Activated CD4-positive, alpha-beta T cell treated with anti-CD3 and anti-CD28 coated beads for 36 hours (primary cell): ENCODE measurements at places on chromosomes 2 and 18. TPM values are rescaled to one million over a fixed set of nuclear protein-coding genes. Genes with fewer than 3 reads are reported as not detected.

The FBLN7 gene
- 40.5 TPM for total RNA-seq

DNA sequence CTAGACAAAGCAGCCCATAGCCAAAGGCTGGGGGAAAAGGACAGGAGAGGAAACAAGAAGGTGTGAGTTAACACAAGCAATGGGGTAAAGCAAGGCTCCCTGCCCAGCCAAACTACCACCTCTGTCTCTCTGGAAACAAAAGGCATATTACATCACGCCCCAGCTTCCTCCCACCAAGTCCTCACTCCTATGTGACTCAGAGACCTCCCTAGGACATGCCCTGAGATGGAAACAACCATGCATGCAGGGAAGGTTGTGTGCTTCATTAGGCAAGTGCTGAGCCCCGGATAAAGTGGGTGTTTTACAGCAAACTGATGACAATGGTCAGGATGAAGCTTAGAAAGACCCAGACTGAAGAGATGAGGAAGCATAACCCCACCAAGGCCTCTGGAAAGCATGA lies 9.0 kb upstream of the ATRAID start:
- H3K36me3 ChIP-seq, result peaks cover 29% of the 10 kb centered on the region
- no peak overlapping the region for H3K4me3 ChIP-seq
- no peaks in the 10 kb centered on the region for H3K27me3 ChIP-seq
- no peak overlapping the region for H3K27ac ChIP-seq
- no peak for DNase-seq

DNA sequence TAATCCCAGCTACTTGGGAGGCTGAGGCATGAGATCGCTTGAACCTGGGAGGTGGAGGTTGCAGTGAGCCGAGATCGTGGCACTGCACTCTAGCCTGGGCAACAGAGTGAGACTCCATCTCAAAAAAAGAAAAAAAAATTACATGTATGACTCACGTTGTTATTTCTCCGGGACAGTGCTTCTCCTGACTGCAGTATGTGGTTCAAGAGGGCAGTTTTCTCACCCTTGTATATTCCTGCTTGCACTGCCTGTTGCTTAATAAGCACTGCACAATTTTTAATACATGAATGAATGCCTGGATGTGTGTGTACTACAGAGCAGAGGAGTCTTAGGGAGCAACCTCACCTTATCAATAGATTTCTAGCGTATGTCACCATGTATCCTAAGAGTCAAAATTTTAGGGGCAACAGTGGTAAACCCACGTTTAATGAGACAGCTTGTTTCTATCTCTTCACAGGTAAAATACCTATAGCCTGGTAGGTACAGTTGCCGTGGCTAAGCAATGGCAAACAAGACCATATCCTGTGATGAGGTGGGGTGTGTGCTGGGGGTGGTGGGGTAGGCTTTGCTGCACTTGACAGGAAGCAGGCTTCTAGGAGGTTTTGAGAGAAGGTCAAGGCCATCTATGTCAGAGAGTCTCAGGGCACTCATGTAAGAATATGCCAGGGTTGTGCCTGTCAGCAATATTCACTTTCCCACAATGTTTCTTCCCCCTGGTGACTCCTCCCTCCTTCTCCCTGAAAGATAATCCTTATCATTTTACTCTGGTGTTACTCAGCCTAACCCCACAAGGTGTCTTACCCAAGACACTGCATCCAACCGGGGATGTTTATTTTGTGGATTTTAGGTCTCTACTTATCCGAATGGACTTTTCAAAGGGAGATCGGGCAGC lies 36.9 kb upstream of the MEX3C start:
- H3K4me1 ChIP-seq, result peaks cover 17% of the 10 kb centered on the region
- H3K4me3 ChIP-seq, result no peak overlapping the region
- H3K27ac ChIP-seq, result no peak overlapping the region
- no peaks in the 10 kb centered on the region for H3K36me3 ChIP-seq
- peaks cover 6% of the 10 kb centered on the region for H3K27me3 ChIP-seq

GRCh38 chr2:54572262-54572635 lies 116.1 kb downstream of the SPTBN1 start:
- no peak for DNase-seq
- no peaks in the 10 kb centered on the region for H3K27me3 ChIP-seq
- H3K36me3 ChIP-seq, result peaks cover 17% of the 10 kb centered on the region
- H3K27ac ChIP-seq, result peak overlapping the region; percentile 99

DNA sequence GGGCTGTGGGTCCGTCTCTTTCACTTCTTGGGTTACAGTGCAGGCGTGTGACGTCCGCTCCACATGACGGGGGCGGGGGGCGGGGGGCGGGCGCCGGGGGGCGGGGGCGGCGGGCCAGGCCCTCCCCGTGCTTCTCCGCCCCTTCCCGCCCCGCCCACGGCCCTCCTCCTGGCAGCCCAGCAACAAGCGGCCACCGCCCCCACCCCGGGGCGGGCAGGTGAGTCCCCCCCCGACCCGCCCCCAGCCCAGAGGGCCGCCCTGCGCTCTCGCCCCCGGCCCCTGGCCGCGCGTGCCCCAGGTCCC lies 3.6 kb downstream of the ZNF516 start:
- H3K4me3 ChIP-seq, result peak overlapping the region; percentile 87
- DNase-seq, result peak; percentile 83
- H3K36me3 ChIP-seq, result no peaks in the 10 kb centered on the region

The POLR1A gene
- 38.1 TPM for total RNA-seq

DNA sequence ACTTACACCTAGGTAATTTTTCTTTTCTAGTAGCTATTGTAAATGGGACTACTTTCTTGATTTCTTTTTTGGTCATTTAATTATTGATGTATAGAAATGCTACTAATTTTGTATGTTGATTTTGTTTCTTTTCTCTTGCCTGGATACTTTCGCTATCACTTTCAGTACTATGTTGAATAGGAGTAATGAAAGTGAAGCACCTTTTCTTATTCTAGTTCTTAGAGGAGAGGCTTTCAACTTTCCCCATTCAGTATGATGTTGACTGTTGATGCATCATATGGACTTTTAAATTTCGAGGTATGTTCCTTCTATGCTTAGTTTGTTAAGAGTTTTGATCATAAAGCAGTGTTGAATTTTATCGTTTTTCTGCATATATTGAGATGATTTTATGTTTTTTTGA lies 142.5 kb downstream of the CDH19 start:
- no peaks in the 10 kb centered on the region for H3K36me3 ChIP-seq
- no peak for DNase-seq
- H3K27me3 ChIP-seq, result no peaks in the 10 kb centered on the region

DNA sequence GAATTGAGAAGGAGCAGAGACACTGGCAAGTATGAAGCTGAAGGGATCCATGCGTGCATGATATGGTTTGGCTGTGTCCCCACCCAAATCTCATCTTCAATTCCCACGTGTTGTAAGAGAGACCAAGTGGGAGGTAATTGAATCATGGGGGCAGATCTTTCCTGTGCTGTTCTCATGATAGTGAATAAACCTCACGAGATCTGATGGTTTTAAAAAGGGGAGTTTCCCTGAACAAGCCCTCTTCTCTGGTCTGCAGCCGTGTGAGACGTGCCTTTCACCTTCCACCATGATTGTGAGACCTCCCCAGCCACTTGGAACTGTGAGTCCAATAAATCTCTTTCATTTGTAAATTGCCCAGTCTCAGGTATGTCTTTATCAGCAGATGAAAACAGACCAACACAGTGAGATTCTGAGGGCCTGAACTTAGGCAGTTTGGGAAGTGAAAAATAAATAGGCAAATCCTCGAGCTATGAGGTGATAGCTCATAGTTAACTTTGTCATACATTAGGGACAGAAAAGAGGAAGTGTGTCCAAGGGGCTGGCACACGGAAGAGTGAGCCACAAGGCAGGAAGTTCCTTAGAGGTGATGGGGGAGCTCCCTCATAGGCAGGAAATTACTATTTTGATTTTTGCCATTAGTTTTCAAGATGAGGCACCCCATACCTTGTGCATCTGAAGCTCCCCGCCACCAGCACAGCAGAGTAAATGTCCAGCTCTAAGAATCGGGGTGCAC lies 658.8 kb upstream of the ID2 start:
- H3K4me3 ChIP-seq, result no peak overlapping the region
- no peak overlapping the region for H3K27ac ChIP-seq
- no peaks in the 10 kb centered on the region for H3K36me3 ChIP-seq
- DNase-seq, result no peak
- H3K27me3 ChIP-seq, result peaks cover 2% of the 10 kb centered on the region

- no peaks in the 10 kb centered on the region for H3K36me3 ChIP-seq
- no peak for DNase-seq
- H3K4me3 ChIP-seq, result no peak overlapping the region
- H3K4me1 ChIP-seq, result no peaks in the 10 kb centered on the region
- H3K27me3 ChIP-seq, result peaks cover 2% of the 10 kb centered on the region
- no peak overlapping the region for H3K27ac ChIP-seq
Measured at GRCh38 chr2:75865083-75865482, 154.4 kb upstream of the GCFC2 start.

DNA sequence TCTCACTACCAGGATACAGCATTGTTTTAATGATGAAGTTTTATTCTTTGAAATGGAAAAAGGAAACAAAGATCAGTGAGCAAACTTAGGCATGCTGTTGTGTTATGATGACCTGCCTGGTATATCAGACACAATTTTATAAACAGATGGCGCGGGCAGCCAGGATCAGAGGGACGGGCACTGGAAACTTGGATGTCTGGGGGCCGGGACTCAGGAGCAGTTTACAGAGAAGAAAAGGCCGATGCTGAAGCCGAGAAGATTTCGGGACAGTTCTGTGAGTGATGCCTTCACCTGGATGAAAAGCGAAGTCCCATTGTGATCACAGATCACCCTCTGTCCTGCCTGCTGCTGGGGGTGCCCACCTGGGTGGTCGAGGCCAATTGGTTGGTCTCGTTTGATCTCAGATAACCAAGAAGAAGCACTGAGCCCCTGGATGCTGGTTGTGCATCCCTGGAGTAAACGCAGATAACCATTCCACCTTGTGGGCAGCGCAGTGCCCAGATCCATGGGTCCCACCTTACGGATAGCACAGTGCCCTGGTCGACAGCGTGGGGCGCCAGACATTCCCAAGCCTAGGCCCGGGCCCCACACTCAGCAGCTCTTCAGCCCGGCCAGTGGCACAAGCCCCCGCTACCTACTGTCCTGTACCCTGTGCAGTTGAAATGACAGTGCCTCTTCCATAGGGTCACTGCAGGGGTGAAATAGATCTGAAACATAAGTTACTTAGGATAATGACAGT lies 182.9 kb upstream of the TPO start:
- H3K27ac ChIP-seq, result no peak overlapping the region
- no peaks in the 10 kb centered on the region for H3K27me3 ChIP-seq
- no peak overlapping the region for H3K4me3 ChIP-seq

DNA sequence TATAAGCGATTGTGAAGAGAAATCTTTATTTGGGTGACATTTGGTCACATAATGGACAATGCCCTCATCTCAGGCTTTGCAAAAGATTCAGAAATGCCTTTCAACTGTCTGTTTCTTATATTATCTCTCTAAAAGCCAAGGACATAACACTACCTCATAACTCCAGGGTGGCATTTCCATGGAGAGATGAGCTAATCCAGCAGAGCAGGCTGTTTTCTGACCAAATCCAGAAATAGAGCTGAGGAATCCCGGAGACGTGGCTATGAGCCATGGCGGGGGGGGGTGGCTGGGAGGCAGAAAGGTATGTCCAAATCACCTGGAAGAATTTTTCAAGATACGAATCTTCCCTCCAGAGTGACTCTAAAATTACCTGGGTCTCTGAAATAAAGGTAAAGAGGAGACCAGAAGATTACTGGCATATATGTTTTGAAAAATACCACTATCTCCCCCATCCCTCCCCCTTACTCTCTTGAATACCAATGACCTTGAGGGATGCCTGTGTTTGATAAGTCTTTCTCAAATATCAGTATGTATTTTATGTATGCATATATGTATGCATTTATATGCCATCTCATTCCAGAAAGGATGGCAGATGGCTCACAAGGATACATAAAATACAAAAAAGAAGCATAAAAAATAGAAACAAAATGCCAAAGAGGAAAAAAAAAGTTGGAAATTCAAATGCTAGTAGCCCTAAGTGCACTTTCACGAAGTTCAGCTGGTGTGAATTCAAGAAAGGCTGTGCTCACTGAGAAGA lies 296.0 kb upstream of the MGAT5 start:
- DNase-seq, result no peak
- peaks cover 9% of the 10 kb centered on the region for H3K27me3 ChIP-seq
- H3K4me1 ChIP-seq, result no peaks in the 10 kb centered on the region

GRCh38 chr2:118654945-118655344 lies 192.5 kb downstream of the EN1 start:
- peaks cover 12% of the 10 kb centered on the region for H3K27me3 ChIP-seq
- H3K27ac ChIP-seq, result no peak overlapping the region
- no peaks in the 10 kb centered on the region for H3K4me1 ChIP-seq
- DNase-seq, result no peak
- H3K4me3 ChIP-seq, result no peak overlapping the region
- H3K36me3 ChIP-seq, result no peaks in the 10 kb centered on the region

GRCh38 chr2:121343191-121343590 lies 58.2 kb upstream of the TFCP2L1 start:
- DNase-seq, result no peak
- H3K27ac ChIP-seq, result no peak overlapping the region
- peaks cover 51% of the 10 kb centered on the region for H3K36me3 ChIP-seq
- H3K27me3 ChIP-seq, result no peaks in the 10 kb centered on the region

GRCh38 chr2:115386465-115386864 lies 944.0 kb downstream of the DPP10 start:
- no peaks in the 10 kb centered on the region for H3K27me3 ChIP-seq
- no peak overlapping the region for H3K4me3 ChIP-seq
- no peaks in the 10 kb centered on the region for H3K36me3 ChIP-seq
- no peak for DNase-seq
- no peak overlapping the region for H3K27ac ChIP-seq

The SERPINB12 gene
- not detected for total RNA-seq

- H3K4me3 ChIP-seq, result no peak overlapping the region
- no peaks in the 10 kb centered on the region for H3K36me3 ChIP-seq
- H3K27ac ChIP-seq, result no peak overlapping the region
- DNase-seq, result no peak
- peaks cover 2% of the 10 kb centered on the region for H3K4me1 ChIP-seq
Measured at GRCh38 chr2:29744976-29745375, 176.4 kb downstream of the ALK start.

GRCh38 chr2:174878537-174879147 lies 114.4 kb upstream of the CHRNA1 start:
- H3K36me3 ChIP-seq, result no peaks in the 10 kb centered on the region
- H3K27me3 ChIP-seq, result no peaks in the 10 kb centered on the region
- H3K27ac ChIP-seq, result no peak overlapping the region
- DNase-seq, result no peak

- no peak overlapping the region for H3K4me3 ChIP-seq
- peaks cover 2% of the 10 kb centered on the region for H3K27me3 ChIP-seq
- no peaks in the 10 kb centered on the region for H3K4me1 ChIP-seq
- DNase-seq, result no peak
- no peaks in the 10 kb centered on the region for H3K36me3 ChIP-seq
Measured at GRCh38 chr2:33644215-33644614, 45.1 kb upstream of the FAM98A start.
